ENCODE measurements at places on chromosomes 11 and 22.

DNA sequence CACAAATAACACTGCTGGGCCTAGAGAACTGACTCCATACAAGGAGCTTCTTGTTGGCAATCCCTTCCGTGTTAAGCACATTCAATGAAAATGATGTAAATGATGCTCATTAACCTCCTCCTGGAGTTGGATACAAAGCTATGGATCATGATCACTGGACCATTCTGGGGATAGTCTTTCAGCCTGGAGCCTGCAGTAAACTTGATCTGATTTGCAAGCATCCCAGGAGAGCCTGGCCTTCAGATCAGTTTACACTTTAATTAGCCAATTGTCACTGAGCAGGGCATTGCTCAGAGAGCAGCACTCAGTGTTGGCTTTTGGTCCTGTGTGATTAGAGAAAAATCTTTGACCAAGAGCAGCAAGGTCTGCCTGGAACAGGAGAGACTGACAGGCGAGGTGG is 45.6 kb downstream of the ARFGAP3 start:
- no peak for DNase-seq

- no peak for DNase-seq
These were observed 48.9 kb downstream of the BTG4 start for GRCh38 chr11:111463276-111463675.

- DNase-seq: no peak
These were observed 29.3 kb upstream of the CABP7 start for GRCh38 chr22:29690476-29690875.

DNA sequence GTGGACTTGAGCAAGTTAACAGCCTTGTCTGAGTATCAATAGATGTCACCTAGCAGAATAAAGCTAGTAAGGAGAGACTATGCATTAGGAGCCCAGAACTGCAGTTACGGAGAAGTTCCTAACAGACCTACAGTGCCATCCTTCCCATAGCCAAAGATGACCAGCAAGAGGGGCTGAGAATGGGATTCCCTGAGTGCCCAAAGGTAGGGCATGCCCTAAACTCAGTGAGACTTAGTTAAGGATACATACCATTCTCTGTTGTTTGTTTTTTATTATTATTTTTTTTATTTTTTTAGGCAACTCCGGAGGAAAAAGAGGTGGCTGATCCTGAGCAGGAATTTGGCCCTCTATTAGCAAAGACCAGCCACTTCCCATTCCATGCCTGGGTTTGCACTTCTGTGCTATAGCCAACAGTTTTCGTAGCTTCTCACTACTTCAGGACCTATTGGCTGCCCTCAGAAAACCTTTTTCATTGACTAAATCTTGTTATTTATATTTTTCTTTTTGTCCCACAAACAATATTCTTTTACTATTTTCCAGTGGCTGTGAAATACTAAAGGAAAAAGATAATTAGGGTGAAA is 33.3 kb upstream of the CCDC34 start:
- no peak for DNase-seq

GRCh38 chr11:128608746-128609407 is 21.5 kb upstream of the ETS1 start:
- no peak for DNase-seq

GRCh38 chr11:69212798-69213110 is 57.0 kb downstream of the SMIM38 start:
- DNase-seq: no peak

- DNase-seq: no peak
These were observed 1.0 kb upstream of the DRD4 start for GRCh38 chr11:635945-636510.

Data from AG20443 (cell line).